ENCODE measurements at places on chromosomes 5 and 9.
A peak's percentile ranks its signal among the peaks of the same experiment; 100 is the strongest.

- no peak for DNase-seq
Measured at GRCh38 chr5:58404734-58405133, 55.2 kb downstream of the PLK2 start.

- no peak for DNase-seq
Measured at GRCh38 chr5:181153814-181154213, 6.4 kb downstream of the OR2V2 start.

DNA sequence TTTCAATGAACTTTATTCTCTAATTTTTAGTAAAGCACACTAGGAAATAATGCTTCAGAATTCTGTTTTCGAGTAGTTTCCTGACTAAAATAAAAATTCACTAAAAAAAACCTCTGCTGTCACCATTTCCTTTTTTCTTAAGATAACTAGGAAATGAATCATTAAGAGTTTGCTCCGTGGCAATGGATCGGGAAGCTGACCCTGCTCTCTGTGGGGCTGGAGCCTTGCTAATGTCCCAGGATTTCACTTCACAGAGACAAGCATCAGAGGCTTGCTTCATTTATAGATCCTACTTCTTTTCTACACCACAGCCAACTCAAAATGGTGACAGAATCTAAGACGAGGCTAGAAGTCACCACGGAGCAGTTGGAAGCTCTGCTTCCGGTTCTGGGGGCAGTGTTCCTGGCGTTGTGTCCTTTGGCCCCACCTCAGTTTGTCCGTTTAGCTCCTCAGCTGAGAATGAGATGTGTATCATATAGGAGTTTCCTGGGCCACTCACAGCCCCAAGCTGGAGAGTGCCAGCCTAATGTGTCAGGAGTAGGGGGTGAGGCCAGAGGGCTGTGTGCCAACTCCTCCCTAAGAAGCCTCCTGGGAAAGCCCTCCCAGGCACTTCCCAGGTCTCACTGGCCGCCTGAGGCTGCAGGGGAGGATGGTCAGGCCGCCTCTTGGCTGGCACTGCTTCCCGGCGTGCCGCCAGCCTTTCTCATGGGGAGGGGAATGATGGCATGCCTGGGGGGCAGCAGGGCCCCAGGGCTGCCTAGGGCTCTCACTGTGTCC, 19.6 kb downstream of the TENT4A start:
- DNase-seq: peak; percentile 48

GRCh38 chr5:122259995-122260394, 52.0 kb upstream of the SNCAIP start:
- DNase-seq: peak; percentile 43

- DNase-seq: no peak
Measured at GRCh38 chr9:106218427-106218826, 524.1 kb downstream of the TMEM38B start.

DNA sequence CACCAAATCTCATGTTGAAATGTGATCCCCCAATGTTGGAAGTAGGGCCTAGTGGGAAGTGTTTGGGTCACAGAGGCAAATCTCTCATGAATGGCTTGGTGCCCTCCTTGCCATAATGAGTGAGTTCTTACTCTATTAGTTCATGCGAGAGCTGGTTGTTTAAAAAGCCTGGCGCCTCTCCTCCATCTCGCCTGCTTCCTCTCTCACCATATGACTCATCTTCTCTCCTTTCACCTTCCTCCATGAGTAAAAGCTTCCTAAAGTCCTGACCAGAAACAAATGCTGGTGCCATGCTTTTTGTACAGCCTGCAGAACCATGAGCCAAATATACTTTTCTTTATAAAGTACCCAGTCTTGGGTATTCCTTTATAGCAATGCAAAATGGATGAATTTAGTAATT, 20.9 kb upstream of the ARHGAP26 start:
- DNase-seq: no peak

- no peak for DNase-seq
Measured at GRCh38 chr9:114910541-114910940, 19.9 kb downstream of the TNFSF8 start.

- DNase-seq: no peak
Measured at GRCh38 chr9:124698265-124698664, 72.8 kb downstream of the NR6A1 start.

DNA sequence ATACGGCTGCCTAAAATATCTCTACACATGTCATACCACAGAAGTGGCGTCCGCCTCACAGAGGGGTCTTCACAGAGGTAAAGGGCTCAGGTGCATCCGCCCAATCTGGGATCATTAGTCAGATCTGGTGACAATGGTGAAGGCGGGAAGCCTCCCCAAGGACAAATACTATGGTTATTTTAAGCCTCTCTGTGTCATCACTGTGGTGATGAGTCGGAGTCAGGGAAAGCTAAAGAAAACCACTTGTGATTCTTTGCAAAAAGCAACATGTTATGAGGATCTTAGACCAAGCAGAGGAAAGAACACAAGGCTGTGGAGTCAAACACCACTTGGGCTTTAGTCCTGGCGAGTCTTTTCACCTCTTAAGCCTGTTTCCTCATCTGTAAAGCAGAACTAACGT, 190.4 kb downstream of the DRD1 start:
- DNase-seq: no peak

- peak; percentile 51 for DNase-seq
Measured at GRCh38 chr5:75042522-75042921, 9.8 kb downstream of the GCNT4 start.

- DNase-seq: peak; percentile 47
Measured at GRCh38 chr5:14880688-14881087, 9.1 kb upstream of the ANKH start.

DNA sequence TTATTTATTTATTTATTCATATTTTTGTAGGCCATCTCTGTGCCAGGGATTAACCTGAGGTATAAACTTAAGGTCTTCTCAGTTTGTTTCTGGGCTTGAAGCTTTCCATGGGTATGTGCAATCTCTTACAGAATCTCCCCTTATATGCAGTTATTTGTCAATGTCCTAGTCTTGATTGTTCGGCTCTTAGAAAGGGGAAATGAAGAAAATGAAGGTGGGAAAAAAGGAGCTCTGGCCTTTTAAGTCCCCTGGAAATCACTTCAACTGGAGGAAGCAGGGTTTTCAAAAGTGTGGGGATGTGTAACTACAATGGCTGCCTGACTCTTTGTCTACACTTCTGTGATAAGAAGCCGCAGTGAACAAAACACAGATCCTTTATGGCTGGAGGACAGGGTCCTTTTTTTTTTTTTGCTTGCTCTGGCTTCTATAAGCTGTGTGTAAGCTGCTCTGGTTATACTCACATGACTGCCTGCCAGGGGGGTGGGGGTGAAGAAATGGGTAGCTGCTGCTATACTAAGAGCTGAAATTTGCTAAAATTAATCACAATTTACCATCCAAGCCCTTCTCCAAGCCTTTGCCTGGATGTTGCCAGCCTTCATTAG, 33.7 kb downstream of the CENPP start:
- no peak for DNase-seq

DNA sequence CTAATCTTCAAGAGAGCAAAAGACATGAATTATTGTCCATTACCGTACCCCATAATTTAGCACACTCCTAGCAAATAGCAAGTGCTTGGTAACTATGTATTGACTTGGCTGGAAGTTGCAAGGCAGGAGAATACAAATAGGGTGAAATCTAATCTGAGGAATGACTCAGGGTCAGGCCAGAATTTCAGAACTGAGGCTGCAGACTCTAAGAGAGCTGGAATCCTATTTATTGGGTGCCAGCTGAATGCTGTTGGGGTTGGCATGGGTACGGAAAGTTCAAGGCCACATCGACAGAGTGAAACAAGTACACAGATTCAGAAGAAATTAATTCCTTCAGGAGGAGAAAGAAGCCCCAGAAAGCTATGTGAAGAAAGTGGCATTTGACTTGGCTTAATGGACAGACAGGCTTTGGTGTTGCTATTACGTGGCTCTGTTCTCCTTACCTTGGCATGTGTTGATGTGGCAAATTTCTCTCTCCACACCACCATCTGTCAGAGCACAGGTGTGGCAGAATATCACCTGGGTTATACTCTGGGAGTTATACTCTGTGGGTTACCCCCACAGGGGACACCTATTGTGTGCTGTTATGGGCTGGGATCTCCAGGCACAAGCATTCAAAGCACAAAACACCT, 20.9 kb upstream of the ASTN2 start:
- no peak for DNase-seq

- DNase-seq: no peak
Measured at GRCh38 chr5:132253008-132253441, 4.5 kb upstream of the PDLIM4 start.

DNA sequence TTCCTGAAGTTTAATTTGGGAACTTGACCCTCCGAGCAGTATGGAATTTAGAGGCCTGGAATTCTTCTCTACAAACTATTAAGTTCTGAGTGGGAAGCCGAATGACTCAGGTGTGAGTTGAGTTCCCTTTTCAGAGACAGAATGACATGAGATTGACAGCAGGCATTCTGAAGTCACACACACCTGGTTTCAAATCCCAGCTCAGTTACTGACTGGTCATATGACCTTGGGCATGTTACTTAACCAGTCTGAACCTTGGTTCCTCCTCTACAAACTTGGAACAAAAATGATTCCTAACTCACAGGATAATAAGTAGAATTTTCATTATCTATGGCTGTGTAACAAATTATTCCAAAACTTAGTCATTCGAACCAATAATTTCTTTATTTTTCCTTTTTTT, 45.5 kb upstream of the GPBP1 start:
- no peak for DNase-seq

DNA sequence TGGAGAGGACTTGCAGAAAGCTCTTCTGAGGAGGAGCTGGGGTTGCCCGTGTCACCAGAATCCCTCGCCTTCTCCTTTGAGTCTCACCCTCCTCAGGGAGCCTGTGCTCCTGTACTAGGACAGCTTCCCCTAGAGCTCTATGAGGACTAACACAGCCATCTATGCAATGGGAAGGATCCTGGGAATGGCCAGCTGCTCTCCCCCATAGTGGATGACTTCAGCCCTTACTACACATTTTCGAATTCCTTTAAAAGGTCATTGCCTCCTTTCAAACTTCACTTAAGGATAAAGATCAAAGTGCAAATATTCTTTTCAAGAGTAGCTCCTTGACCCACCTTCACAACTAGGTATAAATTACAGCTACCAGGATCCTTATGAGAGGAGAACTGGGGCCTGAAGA, 55.1 kb downstream of the PRDM6 start:
- no peak for DNase-seq

- DNase-seq: no peak
Measured at GRCh38 chr9:135154050-135154615, 66.7 kb downstream of the OLFM1 start.

DNA sequence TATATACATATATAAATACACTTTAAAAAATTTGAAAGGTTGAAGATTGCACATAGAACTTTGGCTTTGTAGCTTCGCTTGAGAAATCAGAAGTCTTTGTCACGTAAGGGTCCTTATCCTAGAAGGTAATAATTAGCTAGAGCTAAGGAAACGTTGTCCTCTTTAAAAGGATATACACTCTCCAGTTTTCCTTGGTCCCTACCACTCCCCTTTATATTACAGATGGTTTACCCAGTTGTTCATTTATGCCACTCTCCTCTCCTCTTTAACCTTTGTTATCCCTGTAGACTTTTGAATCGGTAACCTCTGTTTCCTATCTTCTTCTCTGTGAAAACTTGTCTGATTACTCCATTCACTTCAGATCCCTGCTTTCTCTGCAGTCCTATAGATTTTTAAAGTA, 1101.0 kb upstream of the SEMA6A start:
- DNase-seq: no peak

DNA sequence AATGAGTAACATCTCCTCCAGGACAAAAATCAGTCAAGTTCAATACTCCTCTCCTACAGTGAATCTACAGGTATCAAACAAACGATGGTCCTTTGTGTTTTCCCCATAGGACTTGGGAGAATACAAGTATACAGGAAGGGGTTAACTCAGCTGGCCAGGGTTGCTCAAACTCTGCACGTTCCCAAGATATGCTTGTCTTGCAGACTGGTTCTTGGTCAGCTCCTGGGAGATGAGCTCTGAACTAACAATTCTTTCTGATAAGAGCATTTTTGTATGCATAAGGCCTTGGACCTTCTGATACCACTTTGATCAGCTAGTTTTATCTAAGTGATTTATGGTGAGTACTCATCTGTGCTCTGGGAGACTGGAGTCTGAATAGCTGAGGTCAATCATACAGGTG, 42.1 kb downstream of the LOX start:
- DNase-seq: no peak

DNA sequence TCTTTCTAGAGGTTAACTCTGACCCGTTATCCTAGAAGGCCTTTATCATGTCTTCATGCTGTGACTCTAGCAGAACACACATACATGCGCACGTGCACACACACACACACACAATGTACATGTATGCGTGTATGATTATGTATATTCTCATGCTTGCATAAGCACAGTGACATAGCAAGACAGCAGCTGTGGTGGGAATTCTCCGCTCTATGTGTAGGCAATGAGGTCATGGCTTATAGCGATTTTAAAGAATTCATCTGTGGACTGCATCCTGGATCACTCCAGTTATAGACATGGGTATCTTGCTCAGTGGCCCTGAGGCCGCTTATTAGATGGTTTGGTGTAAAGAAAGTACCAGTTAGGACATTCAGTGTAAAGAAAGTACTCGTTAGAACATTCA, 106.2 kb downstream of the FBXL7 start:
- DNase-seq: no peak

GRCh38 chr5:81292130-81292529, 9.3 kb upstream of the ZCCHC9 start:
- DNase-seq: no peak

DNA sequence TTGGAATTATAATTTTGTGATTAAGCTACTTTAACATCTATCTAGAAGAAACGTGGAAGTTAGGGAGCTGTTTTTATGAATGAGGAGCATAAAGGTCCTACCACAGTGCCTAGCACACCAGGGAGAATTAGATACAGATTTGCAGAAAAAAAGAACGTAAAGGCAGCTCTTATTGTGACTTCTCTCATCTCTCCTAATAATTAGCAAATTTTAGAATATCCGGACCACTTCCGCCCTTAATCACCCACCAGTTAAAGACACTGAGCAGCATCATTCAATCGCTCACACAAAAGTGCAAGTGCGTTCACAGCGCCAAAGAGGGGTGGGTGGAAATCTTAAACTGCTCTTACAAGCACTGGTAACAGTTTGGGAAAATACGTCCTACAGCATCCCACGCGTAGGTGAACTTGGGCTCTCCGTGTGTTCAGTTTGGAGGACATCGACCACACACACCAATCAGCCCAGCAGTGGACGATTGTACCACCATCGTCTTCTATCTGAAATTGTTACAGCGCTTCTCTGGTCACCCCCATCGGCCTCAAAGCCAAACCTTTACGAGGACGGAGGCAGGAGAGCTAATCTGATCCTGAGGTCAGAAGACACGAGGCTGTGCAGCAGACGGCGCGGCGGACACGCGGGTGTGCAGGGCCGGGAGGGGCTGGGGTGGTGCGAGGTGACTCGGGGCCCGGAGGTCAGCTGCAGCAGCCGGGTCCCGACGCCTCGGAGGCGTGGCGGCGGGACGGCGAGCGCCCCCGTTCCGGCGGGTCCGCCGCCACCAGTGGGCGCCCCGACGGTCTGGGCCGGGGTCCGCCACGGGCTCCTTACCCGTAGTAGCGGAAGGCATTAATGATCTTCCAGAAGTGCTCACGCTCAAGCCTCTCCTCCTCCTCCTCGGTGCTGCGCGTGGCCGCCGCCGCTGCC, 646 bp downstream of the CARNMT1 start:
- no peak for DNase-seq

Measured in skeletal muscle cell (primary cell).